Gastroesophageal sphincter (tissue), 4 donors: ENCODE measurements at places on chromosomes 12 and 14. TPM values are rescaled to one million over a fixed set of nuclear protein-coding genes. Genes with fewer than 3 reads are reported as not detected.

GRCh38 chr12:109612975-109613502 is 39.4 kb downstream of the MVK start:
- ATAC-seq = no peak

GRCh38 chr14:77908847-77909246 is 108.9 kb downstream of the ADCK1 start:
- no peak for ATAC-seq

FBLN5 gene
- 186 TPM for total RNA-seq

DNA sequence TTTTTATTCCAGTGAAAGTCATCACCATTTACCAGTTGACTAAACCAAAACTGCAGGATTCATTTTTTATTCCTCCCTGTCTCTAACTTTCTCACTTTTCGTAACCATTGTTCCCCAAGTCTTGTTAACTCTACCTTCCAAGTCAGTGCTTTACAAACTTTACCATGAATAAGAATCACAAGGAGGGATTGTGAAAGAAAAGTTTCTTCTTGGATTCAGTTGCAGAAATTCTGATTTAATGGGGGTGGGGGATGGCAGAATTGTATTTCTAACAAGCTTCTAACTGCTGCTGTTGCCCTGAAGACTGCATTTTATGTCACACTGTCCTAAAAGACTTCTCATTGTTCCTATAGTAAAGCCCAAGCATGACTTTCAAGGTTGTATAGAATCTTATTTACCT is 5.0 kb upstream of the RAB21 start:
- ATAC-seq = no peak

PMEL gene
- total RNA-seq = 4.7 TPM

DNA sequence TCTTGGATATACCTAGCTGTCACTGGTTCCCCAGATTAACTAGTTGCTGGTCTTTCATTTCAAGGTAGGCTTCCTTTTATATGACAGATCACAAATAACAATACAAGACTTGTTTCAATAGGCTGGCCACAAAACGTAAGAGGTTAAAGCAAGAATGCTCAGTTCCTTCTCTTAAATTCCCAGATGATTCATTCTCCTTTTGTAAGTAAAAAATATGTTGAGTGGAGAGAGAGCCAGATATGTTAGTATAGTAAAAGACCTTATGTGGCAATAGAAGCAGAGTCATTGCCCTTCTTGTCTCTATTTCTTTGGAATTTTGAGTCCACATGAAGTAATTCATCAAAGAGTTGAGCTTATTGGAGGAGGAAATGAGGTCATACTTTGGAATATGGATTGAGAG is 939.0 kb upstream of the ATXN7L3B start:
- no peak for ATAC-seq

DNA sequence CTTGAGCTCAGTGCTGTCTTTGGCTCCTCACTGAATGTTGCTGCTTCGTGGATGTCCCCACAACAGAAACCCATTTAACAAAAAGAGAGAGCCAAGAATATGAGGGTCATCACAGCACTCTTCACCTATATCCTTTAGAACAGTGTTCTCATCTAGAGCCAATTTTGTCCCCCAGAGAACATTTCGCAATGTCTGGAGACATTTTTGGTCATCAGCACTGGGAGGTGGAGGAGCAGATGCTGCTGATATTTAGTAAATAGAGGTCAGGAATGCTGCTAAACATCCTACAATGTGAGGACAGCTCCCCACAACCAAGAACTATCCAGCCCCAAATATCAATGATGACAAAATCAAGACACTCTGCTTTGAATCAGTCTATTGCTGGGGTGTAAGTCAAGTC is 92.5 kb downstream of the BBS10 start:
- peak; percentile 23 for ATAC-seq

- ATAC-seq = peak; percentile 89
Measured at GRCh38 chr12:49903700-49904423, at the start of gene FAIM2. Gene FAIM2 (minus strand): TSS chr12:49903900. CDS start chr12:49903792, 108 bp downstream.

RDH16 gene
- 0.27 TPM for total RNA-seq

DNA sequence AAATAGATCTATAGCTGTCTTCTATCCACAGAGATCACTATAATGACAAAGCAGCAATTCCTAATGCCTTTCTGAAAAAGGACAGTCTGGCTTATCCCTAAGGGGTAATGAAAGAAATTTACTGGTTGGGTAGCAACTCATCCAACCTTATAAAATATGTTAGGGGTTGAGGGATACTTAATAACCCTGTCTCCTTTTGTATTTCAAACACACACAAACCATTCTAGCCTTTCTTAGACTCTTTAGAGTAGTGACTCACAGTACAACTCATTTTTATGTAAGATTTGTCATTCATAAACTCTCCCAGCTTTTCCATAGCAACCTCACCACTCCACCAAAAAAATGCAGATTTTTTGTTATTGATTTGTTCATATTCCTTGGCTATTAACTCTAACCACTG is 167.9 kb downstream of the FSCB start:
- no peak for ATAC-seq

DNA sequence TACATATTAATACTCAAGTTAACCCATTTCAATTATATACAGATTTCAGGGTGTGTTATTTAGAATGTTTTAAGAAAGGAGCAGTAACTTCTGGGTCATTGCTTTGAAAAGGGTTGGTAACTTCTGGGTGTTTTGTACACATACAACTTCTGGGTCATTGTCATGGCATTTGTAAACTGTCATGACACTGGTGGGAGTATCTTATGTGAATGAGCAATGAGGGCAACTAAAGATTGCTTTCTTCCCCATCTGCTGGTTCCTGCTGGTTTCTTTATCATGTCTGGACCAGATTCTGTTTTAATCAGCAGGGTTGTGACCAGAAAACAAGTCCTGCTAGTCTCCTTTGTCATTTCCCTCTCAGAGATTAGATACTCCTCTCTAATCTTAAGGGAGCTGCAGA is 713.3 kb downstream of the LRFN5 start:
- ATAC-seq = no peak

GRCh38 chr12:108425238-108425795 is 86.2 kb upstream of the CMKLR1 start:
- ATAC-seq = no peak

TMEM63C gene
- 0.10 TPM for total RNA-seq

GRCh38 chr14:46818147-46818546 is 166.6 kb upstream of the RPL10L start:
- no peak for ATAC-seq

- ATAC-seq = no peak
Measured at GRCh38 chr12:47779943-47780504, 7.0 kb downstream of the SLC48A1 start.

GRCh38 chr12:39064708-39065107 is 159.3 kb upstream of the CPNE8 start:
- no peak for ATAC-seq

- ATAC-seq = peak; percentile 57
Measured at GRCh38 chr12:101570047-101570446, 24.7 kb upstream of the MYBPC1 start.

- ATAC-seq = no peak
Measured at GRCh38 chr12:109695416-109695815, 18.2 kb upstream of the FAM222A start.

- ATAC-seq = no peak
Measured at GRCh38 chr12:121170611-121171260, 38.1 kb downstream of the P2RX7 start.

GRCh38 chr14:105065280-105066228 is at the start of gene GPR132:
Gene GPR132 (minus strand): TSS chr14:105065430. CDS start chr14:105055420, 10,010 bp downstream.
- peak; percentile 45 for ATAC-seq

DNA sequence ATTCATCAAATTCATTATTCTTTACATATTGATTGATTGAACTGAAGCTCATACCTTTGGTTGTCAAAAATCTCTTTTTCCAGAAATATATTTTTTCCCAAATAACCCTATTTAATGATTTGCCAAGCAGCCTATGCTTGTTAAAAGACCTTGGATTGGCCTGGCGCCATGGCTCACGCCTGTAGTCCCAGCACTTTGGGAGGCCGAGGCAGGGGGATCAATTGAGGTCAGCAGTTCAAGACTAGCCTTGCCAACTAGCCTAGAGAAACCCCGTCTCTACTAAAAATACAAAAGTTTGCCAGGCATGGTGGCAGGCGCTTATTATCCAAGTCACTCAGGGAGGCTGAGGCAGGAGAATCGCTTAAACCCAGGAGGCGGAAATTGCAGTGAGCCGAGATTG is 165.1 kb upstream of the MGAT4C start:
- no peak for ATAC-seq

DNA sequence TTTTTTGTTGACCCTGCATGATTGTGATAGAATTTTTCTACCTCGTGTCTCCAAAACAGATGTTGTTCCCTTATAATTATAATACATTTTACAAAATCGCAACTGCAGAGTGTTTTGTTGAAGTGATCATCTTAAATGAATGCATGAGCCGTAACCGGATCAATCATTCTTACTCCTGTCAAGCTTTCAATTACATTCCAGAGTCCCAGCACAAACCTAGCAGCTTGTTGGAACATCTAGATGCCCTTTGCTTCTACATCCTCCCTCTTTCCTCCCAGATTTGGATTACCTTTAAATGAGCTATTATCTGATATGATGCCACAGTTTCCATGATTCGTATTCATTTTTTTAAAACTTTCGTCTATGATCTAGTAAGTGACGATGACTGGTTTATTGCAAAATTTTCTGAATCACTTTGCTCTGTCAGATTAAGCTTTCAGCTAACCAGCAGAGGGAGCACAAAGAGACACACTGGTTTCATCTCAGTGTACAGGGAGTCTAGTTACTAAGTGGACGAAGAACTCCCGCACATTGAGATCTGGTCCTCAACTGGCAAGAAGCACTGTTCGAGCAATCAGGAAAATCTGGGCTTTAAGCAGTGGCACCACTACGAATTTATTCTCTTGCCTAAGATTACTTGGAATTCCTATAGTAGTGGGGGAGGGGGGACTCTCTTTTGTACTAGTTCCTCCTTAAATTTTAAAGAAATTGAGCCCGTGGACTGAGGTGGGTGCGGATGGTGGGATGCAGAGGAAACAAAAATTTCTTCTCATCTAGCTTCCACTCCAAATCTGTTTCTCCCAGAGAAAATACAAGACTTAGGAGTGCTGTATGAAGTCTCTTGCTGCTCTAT is 40.9 kb downstream of the TSHR start:
- peak; percentile 95 for ATAC-seq
